ENCODE measurements at places on chromosomes 6 and 20. TPM values are rescaled to one million over a fixed set of nuclear protein-coding genes. Genes with fewer than 3 reads are reported as not detected.

GRCh38 chr6:15752820-15753219, 90.0 kb upstream of the DTNBP1 start:
- no peak overlapping the region for H3K27ac ChIP-seq
- H3K27me3 ChIP-seq, result no peaks in the 10 kb centered on the region
- H3K36me3 ChIP-seq, result no peaks in the 10 kb centered on the region
- DNase-seq, result no peak
- H3K4me3 ChIP-seq, result no peak overlapping the region

GRCh38 chr20:43699941-43700565, 26.7 kb downstream of the GTSF1L start:
- no peaks in the 10 kb centered on the region for H3K36me3 ChIP-seq
- DNase-seq, result no peak
- H3K4me1 ChIP-seq, result no peaks in the 10 kb centered on the region
- H3K27ac ChIP-seq, result no peak overlapping the region
- no peaks in the 10 kb centered on the region for H3K27me3 ChIP-seq
- H3K4me3 ChIP-seq, result no peak overlapping the region

DNA sequence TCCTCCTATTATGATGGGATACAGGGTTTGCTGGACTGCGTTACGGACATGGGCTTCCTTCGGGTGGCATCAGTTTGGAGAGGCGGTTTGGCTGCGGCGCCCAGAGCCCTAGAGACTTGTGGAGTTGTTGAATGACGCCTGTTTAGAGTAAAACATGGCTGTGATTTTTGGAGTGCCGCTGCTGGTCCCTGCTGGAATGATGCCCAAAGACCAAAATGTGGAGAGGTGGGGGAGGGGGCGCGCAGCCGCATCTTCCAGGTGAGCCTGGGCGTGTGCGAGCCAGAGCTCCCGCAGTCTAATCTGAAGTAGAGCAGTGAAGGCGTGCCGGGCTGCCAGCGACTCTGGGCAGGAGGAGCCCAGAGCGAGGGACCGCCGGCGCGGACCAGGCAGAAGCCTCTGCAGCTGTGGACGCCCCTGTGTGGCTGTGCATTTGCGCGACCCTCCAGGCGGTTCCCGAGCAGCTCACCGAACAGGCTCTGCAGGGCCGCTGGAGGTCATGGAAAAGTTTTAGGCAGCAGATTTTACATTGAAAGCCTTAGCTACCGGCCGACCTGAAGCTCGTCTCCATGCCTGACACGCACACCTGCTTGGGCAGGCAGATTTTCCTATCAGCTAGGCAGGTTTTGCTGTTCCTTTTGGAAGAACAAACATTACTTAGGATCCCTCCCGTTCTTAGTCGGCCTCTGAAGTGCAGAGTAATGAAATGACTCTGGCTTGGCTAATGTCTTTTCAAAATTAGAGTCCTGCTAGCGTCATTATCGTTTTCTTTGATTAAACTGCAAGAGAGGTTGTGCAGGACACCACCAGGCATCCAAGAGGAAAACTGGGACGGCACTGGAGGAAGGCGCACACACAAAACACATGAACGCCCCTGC, 298.2 kb downstream of the PHACTR1 start:
- peaks cover 29% of the 10 kb centered on the region for H3K27me3 ChIP-seq
- no peak overlapping the region for H3K27ac ChIP-seq
- no peaks in the 10 kb centered on the region for H3K36me3 ChIP-seq
- no peak overlapping the region for H3K4me3 ChIP-seq
- no peak for DNase-seq

The BMP7 gene
- total RNA-seq, result 3.2 TPM

Data from colonic mucosa (tissue), 4 donors.